NCI-H187 (cell line): ENCODE measurements at places on chromosomes 2 and 18.

DNA sequence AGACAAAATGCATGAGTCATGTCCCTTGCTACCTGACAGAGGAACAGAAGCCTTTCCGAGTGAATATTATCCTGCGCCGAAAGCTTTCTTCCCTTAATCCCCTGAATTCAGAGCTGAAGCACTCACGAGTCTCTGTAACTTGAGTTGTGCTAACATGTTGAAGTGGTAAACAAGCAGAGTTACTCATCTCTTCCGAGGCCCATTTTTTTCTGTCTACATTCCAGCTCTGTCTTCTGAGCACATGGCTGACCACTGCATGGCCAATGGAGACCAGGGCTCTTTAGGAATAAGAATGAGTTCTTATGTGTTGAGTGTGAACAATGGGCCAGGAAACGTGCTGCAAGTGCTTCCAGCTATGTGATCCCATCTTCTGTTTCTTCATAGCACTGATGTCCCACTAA is 73.1 kb upstream of the PID1 start:
- DNase-seq, result no peak

DNA sequence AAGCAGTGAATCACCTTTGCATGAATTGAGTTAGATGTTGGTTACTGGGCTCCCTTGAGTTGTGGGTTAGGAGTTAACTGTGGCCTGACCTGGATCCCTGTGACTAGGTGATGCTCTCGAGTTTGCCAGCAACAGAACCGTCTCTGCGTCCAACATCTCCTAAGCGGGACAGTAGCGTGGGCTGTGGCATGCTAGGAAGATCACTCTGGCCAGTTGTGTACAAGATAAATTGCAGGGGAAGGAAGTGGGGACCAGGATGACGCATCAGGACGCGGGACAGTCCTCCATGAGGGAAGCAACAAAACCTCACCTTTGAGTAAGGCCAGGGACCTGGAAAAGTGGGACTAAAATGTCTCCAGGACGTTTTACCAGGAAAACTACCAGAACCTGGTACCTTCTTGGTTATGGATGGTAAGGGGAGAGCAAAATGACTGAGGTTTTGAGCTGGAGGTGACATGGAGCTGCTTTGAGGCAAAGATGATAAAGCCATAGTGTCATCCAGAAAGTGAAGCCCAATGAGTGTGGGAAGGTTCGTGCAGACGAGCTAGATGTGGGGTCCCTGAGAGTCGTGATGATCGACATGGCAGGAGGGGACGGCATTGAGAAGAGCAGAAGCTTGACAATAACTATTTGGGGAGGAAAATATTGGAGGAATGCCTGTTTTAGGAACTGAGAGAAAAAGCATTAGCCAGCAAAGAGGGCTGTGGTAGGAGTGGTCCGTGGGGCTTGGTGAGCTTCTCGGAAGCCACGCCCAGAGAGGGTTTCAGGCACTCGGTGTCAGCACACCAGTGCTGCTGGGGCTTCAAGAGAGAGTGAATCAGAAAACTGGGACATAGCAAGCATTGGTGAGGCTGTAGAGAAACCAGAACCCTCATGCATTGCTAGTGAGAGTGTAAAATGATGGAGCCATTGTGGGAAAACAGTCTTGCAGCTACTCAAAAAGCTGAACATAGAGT is 95.1 kb downstream of the SMAD7 start:
- no peak for DNase-seq

GRCh38 chr2:96801786-96802595 is 14.1 kb upstream of the CNNM3 start:
- DNase-seq, result no peak

DNA sequence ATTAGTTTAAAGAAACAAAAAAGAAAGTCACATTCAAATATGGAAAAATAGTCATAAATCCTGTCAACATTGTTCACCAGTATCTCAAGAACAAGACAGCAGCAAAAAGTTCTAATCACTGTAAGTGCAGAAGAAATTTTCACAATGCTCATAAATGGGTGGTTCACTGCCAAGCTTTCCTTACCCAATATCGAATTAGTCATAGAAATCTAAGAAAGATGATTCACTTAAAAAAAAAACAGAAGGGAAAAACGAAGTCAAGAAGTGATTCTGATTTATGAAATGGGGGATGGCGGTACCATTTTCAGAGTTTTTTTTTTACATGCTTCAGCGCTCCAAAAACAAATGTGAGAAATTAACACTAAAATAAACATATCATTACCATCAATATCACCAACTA is 156.7 kb downstream of the EXOC6B start:
- DNase-seq, result no peak

DNA sequence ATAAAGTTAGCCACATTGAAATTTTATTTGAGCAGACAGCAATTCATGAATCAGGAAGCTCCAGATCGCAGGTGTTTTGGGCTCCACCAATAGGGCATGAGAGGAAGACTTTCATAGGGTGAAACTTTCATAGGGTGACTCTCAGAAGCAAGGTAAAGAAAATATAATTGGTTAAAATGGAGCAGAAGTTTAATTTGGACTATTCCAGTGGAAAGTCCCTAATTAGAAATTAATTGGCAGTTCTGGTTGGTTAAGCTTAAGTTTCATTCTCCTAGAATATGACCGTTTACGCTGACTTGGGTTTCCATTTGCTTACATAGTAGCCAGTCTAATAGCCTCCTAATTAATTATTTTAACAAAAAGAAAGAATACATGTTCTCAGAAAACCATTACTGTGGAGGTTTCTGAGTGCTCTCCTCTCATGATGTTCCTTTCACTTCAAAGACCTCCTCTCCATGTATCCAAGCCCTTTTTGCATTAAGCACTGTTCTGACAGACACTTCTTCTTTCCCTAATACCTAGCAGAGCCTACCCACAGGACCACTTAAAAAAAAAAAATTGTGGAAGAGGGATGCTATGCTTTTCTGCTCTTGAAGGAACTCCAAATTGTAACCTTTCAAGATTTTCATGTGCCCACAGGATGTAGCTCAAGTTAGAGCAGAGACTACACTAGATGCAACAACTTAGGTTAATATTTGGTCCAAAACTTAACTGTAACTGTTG is 99.1 kb downstream of the MREG start:
- no peak for DNase-seq

GRCh38 chr2:134275058-134275862 is 21.4 kb downstream of the MGAT5 start:
- no peak for DNase-seq

GRCh38 chr18:45825258-45826044 is at the start of gene SIGLEC15:
SIGLEC15 (plus strand) TSS chr18:45825675; CDS start chr18:45825729, 54 bp downstream.
- DNase-seq, result no peak

DNA sequence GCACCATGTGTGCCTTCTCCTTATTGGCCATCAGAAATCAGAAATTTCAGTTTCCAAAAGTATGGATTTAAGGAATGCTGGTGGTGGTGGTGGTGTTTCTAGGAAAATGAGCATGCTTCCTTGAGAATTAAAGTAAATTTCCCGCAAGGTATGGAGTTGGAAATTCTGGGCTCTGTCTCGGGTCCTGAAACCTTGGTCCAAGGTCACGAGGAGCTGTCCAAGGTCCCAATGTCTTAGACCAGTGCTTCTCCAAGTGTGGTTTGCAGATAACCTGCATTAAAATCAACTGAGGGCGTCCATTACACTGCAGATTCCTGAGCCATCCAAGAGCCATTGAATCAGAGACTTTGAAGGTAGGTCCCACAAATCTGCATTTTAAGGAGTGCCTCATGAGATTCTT is 210.9 kb upstream of the PKDCC start:
- DNase-seq, result no peak

DNA sequence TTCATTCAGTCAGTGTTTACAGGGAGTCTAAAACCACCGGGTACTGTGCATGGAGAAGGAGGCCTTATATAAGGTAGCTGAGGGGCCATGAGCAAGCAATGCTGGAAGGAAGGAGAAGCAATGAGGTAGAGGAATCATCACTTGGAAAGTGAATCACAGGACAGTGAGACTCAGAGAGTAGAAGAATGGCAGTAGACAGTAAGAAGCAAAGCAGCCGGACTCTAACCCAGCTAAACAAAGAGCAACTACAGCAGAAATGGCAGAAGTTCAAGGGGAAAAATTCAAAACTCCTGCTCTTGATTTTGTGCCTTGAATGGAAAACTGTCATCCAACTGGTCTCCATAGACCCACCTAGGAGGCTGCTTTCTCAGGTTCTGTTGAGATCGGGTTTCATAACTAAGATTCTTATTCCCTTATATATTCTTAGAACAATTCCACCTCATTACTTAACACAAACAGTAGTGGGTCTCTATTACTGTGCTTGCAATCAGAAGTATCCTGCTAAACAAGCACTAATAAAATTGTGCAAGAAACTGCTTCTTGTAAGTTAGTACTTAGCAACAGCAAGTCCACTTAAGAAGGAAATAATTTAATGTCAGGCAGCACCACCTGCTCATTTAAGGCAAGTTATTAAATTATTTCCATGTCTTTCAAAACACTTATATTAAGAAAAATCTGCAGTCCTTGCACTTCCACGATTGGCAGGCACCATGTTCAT is 68.0 kb downstream of the RBMS1 start:
- no peak for DNase-seq

DNA sequence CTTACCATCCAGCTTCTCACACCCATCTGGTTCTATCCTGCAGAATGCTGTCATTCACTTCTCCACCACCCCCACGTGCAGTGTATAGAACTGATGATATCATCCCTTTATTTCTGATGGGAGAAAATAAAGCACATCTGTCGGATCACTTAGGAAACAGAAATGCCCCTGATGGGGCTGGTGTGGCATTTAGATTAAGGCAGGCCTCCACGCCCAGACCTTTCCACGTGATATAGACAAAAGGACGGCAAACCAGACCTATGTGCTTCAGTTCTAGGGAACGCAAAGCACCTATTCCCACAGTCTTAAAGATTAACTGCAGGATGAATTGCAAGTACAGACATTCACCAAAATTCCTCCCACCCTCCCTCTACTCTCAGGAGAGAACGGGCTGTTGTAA is 27.6 kb upstream of the CABLES1 start:
- no peak for DNase-seq

DNA sequence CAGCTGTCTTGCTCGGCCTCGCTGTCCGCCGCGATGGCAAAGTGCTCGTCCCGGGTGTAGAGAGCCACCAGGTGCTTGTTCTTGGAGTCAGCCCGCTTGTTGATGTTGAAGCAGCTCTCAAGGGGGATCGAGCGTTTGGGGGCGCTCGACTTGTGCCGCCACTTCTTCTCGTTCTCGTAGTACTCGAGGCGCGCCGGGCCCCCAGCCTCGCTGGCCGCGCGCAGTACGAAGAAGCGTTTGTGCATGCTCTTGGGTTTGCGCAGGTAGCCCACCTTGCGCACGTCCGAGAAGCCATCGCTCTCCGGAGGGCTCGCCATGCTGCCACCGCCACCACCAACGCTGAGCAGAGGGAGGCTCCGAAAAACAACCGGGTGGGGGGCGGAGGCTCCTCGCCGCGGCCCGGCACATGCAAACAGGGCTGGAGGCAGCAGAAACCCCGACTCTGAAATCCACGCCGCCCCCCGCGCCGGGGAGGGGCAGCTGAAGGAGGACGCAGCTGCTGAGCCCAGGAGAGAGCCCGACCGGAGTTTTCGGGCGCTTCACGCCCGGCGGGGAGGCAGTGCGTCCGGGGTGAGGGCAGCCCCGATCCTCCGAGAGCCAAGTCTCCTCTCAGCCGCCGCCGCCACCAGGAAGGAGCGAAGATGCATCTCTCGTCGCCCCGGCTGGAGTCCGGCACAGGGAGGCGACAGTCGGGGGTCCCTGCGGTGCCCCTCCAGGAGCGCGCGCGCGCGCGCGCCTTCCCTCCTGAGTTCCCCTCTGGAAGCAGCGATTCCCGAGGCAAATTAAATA is 1.0 kb downstream of the IRS1 start:
- no peak for DNase-seq

- DNase-seq, result no peak
Measured at GRCh38 chr18:54802686-54803395, 25.4 kb upstream of the RAB27B start.

- DNase-seq, result no peak
Measured at GRCh38 chr2:61689568-61689967, 151.4 kb upstream of the XPO1 start.

GRCh38 chr18:34901299-34901698 is 139.9 kb upstream of the MAPRE2 start:
- DNase-seq, result no peak

- DNase-seq, result no peak
Measured at GRCh38 chr2:113741091-113741490, 15.4 kb downstream of the SLC35F5 start.

GRCh38 chr18:13463526-13464210 is 245.1 kb downstream of the LDLRAD4 start:
- no peak for DNase-seq

DNA sequence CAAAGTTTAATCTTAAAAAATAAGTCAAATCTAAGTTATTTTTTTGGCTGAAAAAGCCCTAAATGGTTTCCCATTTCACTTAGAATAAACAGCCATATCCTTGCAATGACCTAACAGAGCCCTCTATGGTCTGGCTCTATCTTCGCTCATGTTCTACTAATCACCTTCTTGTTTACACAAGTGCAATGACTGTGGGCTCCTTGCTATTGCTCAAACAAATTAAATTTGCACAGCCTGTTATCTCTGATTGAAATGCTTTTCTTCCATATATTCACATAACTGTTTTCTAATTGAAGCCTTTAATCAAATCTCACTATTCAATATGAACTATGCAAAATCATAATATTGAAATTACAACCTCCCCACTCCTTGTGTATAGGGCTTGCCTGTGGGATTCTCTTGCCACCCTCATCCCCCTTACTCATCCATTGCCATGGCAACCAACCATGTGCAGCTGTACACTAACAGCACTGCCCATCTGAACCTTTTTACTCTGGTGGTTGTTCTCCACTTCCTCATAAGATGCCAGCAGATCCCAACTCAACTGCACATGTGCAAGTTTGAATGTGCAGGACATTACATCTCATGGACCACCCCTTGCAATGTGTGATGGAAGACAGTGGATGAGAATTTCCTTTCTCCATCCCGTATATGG is 1083.2 kb downstream of the SOCS6 start:
- no peak for DNase-seq

DNA sequence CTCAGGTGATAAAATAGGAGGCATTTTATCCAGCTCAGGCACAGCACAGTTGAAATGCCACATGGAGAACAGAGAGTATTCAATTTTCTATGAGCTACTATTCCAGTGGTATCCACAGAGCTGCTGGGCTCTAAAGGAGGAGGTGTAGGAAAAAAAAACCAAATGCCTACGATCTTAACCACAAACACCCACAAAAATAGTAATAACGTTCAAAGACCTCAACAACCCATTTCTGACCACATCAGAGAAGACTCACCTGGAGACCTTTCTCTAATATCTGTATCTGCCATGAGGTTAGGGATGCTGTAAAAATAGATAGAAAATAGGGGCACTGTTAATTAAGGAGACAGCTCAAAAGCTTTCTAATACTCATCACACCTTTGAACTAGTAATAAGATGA is 294.6 kb upstream of the PARD3B start:
- no peak for DNase-seq

DNA sequence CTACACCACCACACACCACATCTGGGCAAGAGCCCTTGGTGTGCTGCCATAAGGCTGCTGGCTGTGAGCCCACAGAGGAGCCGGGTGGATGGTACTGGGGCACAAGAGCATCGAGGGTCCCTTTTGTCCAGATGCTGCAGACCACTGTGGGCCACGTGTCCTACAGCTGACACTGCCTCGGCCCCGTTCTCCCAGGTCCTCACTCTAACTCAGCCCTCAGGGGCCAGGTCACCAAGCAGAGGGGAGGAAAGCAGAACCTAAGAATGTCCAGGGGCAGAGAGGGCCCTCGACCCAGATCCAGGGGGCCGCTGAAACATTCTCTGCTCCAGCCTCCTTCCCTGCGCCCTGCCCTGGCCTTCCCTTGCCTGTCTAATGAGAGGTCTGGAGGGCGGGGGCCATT is 91.7 kb upstream of the ASB18 start:
- DNase-seq, result no peak
